ENCODE measurements at places on chromosomes 4 and X.

GRCh38 chrX:74578137-74578536 lies 36.3 kb downstream of the RLIM start:
- DNase-seq = no peak

GRCh38 chr4:147078875-147079658 lies 133.4 kb upstream of the TTC29 start:
- DNase-seq = no peak

DNA sequence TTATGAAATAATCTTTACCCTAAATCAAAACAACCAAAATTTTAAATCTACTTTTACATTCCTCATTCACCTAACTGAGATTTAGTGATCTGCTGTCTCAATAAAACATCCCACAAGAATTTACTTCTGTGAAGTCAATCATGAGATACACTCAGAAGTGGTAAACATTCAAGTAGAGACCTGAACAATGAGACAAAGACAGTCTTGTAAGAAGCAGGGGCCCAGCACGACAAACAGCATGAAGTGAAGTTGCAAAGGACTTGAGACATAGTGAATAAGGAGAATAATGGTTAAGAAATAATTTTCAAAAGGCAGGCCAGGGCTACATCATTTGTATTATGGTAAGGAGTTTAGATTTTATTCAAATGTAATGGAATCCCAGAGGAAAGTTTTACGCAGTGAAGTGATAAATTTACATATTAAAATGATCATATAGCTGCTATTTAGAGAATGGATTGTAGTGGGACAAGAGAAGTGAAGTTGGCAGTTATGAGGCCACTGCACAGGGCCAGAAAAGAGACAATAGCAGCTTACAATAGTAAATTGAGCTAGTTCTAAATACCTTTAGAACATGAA lies 101.9 kb downstream of the MAB21L2 start:
- DNase-seq = no peak

DNA sequence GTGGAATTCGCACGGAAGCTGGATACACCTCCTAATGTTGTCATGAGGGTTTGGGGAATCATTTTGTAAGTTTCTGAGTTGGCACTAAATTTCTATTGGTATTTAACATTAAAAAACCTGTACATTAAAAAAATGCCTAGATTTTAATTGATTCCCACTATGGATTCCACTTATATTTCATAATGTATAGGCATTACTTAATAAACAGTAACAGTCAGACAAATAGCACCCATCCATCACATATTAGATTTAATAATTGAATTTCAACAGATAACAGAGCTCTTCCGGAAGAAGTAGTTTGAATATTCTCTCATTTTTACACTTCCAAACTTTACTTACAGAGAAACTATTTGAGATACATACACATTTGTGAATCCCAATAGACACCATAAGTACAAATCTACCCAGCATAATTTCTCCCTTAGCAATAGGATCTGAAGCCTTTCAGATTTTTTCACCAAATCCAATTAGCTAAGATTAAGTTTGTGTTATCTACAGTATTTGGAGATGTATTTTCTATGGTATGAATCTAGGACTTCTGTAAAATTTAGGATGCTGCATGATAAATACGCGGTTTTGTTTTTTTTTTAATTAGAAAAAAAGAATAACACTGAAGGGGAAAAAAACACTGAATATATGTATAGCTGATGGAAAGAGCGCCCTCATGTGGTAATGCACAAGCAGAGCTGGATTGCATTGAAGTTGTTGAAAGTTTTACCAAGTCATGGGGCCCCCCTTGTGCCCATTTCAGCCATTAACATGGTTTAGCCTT lies 12.2 kb upstream of the ODAM start:
- DNase-seq = peak; percentile 57

DNA sequence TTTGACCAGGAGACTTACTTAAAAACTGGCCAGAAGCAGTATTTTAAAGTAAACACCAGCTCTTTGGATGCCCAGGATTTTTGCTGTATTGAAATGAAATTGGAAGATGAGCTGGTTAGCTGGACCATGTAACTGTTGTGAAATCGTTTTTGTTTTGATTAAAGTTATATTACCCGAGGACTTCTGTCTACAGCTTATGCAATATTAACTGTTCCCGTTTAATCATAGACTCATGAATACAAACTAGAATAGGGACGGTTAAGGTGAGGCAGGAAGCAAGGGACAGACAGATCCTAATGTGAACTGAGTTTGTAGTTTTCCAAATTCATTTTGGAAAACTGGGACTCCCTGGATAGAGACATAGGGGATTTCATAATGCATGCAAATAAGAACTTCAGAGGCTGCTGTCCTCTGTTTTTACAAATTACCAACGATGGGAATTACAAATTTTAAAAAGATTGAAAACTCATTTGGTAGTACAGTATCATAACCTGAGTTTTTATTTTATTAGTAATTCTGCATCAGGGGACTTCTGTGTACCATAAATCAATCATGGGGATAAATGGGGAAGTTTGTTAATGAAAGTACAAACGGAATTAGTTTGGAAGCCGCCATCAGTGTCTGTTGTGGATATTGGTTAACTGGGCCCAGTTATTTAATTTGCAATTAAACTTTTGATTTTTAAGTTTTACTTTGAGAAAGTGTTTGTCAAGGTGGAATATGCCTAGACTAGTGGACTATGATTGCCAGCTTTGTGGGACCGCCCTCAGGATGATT lies 304.4 kb downstream of the AFF2 start:
- no peak for DNase-seq

GRCh38 chr4:186283311-186283710 lies 17.3 kb downstream of the F11 start:
- no peak for DNase-seq

GRCh38 chrX:71254092-71254963 lies at the start of gene ZMYM3:
TSS of gene ZMYM3 (minus strand) at chrX:71254140. CDS start at chrX:71253255, 885 bp downstream.
- peak; percentile 84 for DNase-seq

DNA sequence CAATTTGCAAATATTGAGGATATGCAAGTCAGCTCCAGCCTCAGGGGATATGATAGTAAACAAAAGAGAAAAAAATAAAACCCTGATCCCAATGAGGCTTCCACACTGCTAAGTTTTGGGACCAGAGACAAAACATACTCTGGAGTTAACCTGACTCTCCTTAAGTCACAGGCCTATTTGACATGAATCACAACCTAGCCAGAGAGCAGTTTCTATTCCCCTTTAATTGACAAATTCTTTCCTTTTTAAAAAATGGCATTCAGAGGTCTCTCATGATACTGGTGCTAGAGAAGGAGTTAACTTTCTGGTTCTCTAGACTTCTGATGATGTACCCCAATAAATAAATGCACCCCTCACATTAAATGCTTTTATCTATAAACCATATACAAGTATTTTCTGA lies 8.8 kb downstream of the ACSL1 start:
- no peak for DNase-seq

GRCh38 chr4:11904846-11905739 lies 476.4 kb upstream of the HS3ST1 start:
- no peak for DNase-seq

DNA sequence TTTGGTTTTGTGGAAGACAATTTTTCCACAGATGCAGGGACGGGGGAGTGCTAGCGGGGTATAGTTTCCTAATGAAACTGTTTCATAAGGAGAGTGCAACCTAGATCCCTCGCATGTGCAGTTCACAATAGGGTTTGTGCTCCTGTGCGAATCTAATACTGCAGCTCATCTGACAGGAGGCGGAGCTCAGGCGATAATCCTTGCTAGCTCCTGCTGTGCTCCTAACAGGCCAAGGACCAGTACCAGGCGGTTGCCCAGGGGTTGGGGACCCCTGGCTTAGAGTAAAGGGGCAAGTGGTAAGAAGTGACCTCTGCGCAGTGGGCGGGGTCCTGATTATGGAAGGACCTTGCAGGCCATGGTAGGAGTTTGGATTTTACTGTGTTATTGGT lies 3.8 kb downstream of the SCML1 start:
- DNase-seq = no peak

GRCh38 chrX:123088331-123088730 lies 95.7 kb upstream of the GRIA3 start:
- no peak for DNase-seq

- DNase-seq = no peak
Observed at GRCh38 chrX:151151665-151152267, 24.6 kb upstream of the GPR50 start.

GRCh38 chr4:37715889-37716402 lies 29.8 kb upstream of the RELL1 start:
- no peak for DNase-seq

GRCh38 chr4:81335122-81335912 lies 120.3 kb upstream of the PRKG2 start:
- no peak for DNase-seq

Data from Caco-2 (cell line).